Fibroblast of villous mesenchyme (primary cell): ENCODE measurements at places on chromosomes 7 and 10.

DNA sequence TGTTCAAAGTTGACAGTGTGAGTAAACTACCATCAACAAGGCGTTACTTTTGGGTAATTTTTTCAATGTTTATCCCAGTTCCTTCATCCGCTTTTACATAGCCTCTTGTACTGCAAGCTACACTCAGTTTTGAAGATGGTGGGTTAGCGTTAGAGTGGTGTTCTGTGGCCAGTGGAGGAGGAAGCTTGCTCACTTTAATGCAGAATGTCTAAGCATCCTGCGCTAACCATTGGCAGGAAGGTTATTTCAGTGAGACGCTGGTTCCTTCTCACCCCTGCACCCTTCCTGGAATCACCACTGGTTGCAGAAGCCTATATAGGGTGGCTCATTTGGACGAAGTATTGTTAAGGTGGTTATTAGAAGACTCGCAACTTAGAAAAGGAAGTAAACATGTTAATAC, 159.1 kb downstream of the CELF2 start:
- DNase-seq: no peak

- DNase-seq: no peak
Measured at GRCh38 chr10:121478556-121478955, 119.7 kb downstream of the FGFR2 start.

- DNase-seq: peak; percentile 67
Measured at GRCh38 chr7:27576360-27576944, 86.2 kb downstream of the HIBADH start.

- no peak for DNase-seq
Measured at GRCh38 chr10:63922468-63923284, 401.5 kb downstream of the REEP3 start.

DNA sequence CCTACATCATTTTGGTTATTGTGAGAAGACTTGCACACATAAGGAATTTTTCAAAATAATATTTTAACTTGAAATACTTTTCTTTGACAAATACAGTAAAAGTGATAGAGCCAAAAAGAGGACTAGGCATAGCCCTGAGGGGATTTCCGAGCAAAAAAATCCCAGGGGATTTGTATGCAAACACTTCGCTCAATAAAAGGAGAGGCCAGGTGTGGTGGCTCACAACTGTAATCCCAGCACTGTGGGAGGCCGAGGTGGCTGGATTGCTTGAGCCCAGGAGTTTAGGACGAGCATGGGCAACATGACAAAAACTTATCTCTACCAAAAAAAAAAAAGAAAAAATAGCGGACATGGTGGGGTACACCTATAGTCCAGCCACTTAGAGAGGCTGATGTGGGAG, 193.0 kb downstream of the PCDH15 start:
- no peak for DNase-seq

DNA sequence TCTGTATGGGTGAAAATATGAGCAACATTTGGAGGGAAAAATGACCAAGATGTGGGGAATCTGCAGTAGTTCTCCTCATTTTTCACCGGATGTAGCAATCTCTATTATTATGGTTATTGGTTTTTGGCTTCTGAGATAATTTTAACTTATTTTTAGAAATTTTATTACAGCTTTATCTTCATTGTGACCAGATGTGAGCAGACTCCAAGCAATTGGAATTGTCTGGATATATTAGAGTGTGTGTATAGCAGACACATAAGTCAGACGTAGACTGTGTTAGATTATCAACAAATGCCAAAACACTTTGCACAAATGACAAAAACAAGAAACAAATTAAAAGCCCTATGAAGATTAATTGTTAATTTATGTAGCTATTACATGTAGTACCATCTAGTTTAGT, 249.1 kb downstream of the DNAJB9 start:
- no peak for DNase-seq

DNA sequence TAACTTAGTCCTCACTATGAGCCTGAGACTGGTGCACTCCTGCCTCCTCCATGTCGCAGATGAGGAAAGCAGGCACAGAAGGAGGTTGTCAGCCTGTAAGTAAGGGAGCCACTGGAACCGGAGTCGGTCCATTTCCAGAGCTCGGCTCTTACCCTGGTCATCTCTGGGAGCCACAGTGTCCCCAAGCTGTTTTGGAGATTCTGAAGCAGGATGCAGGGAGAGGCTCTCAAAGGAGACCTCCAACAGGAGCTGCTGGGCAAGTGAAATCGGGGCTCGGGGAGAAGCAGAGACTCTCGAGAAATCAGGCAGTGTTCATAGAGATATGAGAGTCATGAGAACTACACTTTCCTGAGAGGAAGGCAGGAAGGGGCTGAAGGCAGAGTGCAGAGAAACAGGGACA, 39.0 kb downstream of the VSTM4 start:
- no peak for DNase-seq

GRCh38 chr10:127845756-127846155, 47.0 kb downstream of the CLRN3 start:
- no peak for DNase-seq

DNA sequence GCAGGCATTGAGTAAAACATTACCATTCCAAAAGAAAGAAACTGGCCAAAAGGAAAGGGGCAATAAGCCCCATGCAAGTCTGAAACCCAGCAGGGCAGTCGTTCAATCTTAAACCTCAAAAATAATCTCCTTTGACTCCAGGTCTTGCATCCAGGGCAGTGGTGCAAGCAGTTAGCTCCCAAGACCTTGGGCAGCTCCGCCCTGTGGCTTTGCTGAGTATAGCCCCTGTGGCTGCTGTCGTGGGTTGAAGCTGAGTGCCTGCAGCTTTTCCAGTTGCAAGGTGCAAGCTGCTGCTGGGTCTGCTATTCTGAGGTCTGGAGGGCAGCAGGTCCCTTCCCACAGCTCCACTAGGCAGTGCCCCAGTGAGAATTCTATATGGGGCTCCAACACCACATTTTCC, 580.1 kb upstream of the AUTS2 start:
- no peak for DNase-seq

DNA sequence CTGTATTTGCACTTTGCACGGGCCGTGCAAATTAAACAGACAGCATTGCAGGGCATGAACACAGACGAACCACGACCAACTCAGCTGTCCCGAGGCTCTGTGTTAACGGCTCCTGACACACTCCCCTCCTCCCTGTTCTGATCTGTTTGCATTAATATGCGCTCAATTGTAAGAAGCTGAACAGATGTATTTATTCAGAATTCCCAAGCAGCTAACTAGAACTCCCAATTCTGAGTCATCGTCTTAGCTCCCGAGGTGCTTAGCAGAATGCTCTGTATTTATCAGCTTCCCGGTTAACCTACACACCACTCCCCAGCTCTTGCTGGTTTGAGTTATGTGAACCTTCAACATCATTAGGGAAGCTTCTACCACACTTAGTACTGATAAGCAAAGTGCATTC, 286.4 kb downstream of the PTPRN2 start:
- no peak for DNase-seq

DNA sequence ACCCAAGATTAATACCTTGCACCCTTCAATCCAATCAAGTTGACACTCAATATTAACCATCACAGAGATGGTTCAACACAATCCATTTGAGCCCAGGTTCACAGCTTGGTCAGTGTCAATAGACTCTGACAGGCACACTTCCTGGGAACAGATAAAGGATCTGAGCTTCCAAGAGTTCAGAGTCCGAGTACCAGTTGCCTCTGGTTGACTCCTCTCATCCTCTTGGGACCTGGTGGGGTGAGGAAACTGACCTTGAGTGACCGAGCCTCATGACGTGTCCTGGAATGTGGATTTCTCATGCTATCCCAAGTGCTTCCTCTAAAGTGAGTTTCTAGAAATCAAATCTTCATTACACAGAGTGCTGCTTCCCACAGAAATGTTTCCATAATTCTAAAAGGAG, 162.0 kb downstream of the CYP26A1 start:
- DNase-seq: peak; percentile 32

DNA sequence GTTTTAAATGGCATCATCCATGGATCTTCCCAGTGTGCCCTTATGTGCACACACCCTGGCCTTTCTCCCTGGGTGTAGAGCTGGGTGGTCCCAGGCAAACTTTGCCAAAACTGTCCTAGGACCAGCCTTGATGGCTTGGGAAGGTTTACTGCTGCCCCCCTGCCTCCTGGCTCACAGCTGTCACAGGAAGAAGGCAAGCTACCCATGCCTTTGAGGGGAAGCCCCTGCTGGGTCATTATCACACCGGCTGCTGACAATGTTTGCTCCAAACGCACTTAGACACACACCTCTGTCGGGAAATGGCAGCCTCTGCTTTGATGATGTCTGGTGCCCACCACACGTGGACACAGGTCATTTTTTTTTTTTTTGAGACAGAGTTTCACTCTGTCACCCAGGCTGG, 25.2 kb upstream of the FIGNL1 start:
- no peak for DNase-seq

DNA sequence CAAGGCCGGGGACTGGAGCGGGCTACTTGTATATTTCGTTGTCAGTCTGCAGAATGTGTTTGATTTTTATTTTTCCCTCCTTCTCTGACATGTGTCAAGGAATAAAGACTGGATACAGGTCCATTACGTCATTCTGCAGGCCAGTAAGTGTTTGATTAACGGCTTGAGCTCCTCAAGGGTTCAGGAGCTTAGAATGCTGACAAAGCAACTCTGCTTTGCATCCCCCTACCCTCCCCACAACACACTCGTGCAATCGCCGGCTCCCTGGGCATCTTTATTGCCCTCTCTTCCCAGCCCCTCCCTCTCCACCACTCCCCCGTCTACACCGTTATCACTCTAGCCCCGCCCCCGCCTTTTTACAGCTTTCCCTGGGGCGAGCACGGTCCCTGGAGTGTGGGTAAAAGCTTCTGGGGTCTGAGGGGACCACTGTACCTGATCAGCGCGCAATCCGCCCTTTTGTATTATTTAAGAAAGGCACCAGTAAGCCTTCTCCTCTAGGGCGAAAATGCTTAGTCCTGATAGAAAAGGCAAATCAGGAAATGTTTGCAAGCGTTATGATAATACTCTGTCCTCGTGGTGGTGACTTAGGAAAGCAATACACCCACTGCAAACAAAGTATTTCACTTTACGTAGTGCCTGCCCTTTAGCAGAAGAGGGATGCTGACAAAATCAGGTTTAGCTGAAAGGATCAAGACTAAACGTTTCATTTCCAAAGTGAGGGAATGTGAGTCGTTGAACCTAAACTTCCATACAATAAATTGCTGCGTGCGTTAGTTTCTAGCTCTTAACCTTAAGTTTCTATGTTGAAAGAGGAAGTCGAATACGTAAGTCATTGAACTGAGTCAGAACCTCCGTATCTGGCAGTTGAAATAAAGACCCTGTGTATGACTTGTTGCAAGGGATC, 1.4 kb upstream of the CREB5 start:
- DNase-seq: peak; percentile 73

GRCh38 chr10:82150123-82150900, 275.3 kb downstream of the NRG3 start:
- peak; percentile 32 for DNase-seq

DNA sequence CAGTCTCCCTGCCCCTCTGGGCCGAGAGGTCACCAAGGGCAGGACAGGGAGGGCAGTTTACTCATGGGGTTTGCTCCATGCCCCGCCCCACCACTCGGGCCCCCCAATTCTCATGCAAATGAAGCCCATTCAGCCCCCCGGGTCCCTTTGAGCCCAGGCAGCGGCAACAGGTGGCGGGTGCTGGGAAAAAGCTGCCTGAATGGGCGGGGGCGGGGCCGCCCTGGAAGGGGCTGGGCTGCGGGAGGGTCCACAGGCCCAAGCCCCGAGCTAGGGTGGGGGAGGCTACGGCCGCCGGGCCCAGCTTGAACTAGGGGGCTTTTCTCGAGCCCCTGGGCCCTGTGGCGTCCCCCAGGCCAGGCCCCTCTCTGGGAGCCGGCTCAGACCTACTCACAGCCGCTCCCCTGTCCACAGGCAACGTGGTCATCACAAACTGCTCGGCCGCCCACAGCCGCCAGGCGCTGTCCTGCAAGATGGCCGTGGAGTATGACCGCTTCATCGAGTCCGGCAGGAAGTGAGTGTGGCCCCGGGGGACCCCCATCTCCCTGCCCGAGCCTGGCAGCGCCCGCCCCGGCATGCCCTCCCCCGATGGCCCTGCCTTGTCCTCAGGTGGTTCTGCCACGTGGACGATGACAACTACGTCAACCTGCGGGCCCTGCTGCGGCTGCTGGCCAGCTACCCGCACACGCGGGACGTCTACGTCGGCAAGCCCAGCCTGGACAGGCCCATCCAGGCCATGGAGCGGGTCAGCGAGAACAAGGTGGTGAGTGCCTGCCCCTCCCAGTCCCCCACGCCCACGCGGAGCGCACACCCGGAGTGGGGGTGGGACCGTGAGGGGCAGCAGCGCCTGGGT, 5.5 kb downstream of the LFNG start:
- DNase-seq: no peak

- no peak for DNase-seq
Measured at GRCh38 chr10:565146-565545, 124.3 kb downstream of the DIP2C start.

GRCh38 chr7:3747467-3747866, 446.4 kb downstream of the SDK1 start:
- no peak for DNase-seq

- DNase-seq: peak; percentile 68
Measured at GRCh38 chr10:114876602-114877300, 55.2 kb downstream of the FHIP2A start.

DNA sequence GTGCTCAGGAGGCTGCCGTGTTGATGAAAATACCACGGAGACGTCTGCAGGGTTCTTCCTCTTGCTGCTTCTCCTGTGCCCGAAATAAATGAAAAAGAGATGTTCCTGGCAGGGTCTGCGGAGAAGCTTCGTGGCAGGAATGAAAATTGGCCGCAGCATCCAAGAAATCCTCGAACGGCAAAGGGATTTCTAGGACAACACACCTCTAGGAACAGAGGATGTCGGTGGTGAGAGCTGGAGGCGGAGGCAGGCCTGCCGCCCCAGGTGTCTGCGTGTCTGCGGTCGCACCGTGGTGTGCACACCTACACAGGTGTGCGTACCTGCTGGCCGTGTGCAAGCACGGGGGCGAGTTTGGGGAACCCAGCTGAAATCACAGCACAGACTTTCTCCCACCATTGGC, 43.4 kb downstream of the TMEM130 start:
- DNase-seq: no peak

DNA sequence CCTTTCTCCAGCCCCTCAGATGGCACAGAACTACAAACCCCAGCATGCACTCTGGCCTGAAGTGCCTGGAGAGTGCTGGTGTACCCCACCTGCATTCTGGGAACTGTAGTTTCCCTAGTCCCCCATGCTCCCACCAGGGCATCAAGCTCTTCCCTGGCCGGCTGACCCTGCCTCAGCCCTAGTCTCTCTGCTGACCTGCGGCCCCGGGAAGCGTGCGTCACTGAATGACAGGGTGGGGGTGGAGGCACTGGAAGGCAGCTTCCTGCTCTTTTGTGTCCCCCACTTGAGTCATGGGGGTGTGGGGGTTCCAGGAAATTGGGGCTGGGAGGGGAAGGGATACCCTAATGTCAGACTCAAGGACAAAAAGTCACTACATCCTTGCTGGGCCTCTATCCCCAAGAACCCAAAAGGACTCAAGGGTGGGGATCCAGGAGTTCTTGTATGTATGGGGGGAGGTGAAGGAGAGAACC, 2.1 kb downstream of the NOS3 start:
- DNase-seq: peak; percentile 29

DNA sequence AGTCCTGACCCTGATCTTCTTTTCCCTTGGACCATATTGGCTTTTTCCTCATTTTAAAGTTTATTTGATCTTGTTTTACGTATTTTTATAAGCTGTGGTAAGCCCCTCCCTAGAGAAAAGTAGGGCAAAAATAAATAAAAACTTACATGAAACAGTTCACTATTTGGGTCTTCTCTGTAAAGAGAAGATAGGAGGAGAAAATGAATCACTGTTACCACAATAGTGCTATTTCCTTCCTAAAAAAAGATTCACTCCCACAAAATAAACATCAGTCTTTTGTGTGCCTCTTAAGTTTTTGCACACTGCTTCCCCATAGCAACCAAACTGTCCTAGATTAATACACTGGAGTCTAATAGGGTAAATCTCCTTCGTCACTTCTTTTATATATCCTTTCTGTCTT, 1.4 kb upstream of the SVIL start:
- DNase-seq: peak; percentile 82

- no peak for DNase-seq
Measured at GRCh38 chr7:68922850-68923249, 675.4 kb upstream of the AUTS2 start.
